ENCODE measurements at places on chromosomes 6 and 20.
A peak's percentile ranks its signal among the peaks of the same experiment; 100 is the strongest.

GRCh38 chr20:60465993-60466686, 507.9 kb downstream of the CDH26 start:
- DNase-seq = no peak

GRCh38 chr20:14865731-14866130, 528.3 kb upstream of the FLRT3 start:
- no peak for DNase-seq

DNA sequence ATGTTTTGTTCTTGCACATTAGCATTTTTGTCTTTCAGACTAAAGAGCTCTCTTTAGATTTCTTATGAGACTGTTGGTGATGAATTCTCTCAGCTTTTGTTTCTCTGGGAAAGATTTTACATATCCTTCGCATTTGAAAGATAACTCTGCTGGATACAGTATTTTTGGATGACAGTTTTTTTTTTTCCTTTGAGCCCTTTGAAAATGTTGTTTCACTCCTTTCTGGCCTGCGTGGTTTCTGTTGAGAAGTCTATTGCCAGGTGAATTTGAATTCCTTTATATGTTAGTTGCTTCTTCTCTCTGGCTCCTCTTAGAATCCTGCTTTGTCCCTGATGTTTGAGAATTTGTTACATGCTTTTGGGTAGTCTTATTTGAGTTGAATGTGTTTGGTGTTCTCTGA, 22.2 kb upstream of the KIAA1586 start:
- no peak for DNase-seq

GRCh38 chr6:168715643-168716481, 274.9 kb downstream of the SMOC2 start:
- no peak for DNase-seq

- no peak for DNase-seq
These were observed 210.5 kb downstream of the MOXD1 start for GRCh38 chr6:132190815-132191175.

DNA sequence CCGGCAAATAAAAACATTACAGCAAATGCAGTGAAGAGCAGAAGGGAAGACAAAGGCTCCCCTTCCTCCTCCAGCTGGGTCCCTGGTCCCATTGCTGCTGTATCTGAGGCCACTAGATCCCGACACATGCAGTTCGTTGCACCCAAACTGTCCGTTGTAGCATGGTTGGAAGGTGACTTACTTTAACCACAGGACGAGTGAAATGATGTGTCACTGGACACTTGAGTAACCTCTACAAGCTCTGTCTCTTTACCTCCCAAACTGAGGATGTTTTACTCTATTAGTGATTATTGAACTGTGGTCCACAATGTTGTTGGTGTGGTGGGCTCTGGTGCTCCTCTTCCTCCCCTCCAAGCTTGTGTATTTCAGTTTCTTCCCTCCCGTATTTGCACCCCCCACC, 46.2 kb upstream of the ARMH2 start:
- DNase-seq = no peak

GRCh38 chr6:150142670-150143515, at the start of gene PPP1R14C:
TSS of gene PPP1R14C (plus strand) at chr6:150143044. CDS start at chr6:150143193, 149 bp downstream.
- DNase-seq = no peak

DNA sequence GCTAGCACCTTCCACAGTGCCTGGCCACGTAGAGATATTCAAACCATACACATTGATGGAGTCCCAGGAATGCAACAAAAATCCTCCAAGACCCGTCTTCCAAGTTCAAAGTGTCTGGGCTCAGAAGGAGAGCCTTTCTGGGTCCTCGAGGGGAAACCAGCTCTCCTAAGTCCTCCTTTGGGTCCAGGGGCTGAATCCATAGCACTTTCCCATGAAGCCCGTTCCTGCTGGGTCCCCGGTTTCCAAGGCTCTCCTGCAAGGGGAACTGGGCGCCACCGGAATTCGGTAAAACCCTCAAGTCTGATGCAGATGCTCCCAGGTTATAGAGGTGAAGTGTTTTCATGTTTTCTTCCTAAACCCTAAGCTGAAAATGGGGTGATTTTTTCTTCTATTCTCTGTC, 101.2 kb upstream of the SNX9 start:
- DNase-seq = no peak

DNA sequence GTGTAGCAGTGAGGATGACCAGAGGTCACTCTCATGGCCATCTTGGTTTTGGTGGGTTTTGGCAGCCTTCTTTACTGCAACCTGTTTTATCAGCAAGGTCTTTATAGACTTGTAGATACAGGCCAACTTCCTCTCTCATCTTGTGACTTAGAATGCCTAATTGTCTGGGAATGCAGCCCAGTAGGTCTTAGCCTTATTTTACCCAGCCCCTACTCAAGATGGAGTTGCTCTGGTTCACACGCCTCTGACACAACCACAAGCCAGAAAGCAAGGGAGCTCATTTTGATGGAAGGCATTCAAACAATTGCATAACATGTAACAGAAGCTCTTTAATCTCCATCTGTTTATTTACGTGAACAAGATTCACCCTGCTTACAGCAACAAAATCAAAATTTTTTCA, 492.0 kb upstream of the SULF2 start:
- DNase-seq = no peak

- no peak for DNase-seq
These were observed 65.5 kb downstream of the SYNJ2 start for GRCh38 chr6:158047127-158047518.

- no peak for DNase-seq
These were observed 402.5 kb downstream of the PLCB1 start for GRCh38 chr20:8534368-8535160.

DNA sequence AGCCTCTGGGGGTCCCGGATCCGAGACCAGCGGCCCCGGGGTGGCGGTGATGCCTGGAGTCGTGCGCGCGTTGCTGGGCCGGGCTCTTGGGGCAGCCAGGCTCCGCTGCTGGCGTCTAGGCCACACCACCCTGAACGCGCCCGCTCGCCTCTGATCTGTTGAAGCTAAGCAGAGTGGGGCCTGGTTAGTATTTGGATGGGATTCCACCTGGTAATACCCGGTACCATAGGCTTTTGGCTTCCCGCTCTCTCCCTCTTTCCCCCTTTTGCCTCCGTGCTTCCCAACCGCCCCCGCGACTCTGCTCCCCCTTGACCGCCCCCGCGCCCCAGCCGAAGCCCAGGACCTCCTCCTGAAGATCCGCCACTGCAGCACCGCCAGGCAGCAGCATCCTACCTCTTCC, 1383.5 kb upstream of the DEFB115 start:
- DNase-seq = no peak

DNA sequence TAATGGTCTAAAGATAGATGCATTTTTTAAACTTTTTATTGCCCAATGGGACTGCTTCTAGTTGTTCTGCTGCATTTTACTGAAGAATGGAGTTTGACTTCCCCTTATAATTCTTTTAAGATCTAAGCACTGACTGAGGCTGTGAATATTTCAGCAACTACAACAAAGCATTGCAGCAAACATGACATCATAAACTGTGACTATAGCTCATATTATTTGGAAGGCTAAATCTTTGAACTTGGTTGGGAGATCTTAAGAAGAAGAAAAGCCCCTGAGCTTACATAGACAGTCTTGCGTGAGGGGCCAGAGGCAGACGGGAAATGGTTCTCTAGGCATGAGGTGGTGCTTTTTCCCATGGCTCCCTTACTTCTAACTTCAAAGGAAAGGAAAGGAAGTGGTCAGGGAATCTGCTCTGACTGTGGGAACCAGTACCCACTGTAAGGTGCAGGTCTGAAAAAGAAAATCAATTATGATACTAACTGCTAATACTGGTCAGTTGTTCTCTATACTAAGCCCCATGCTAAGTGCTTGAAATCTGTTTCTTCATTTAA, 14.8 kb downstream of the HEY2 start:
- no peak for DNase-seq

- peak; percentile 64 for DNase-seq
These were observed 330.1 kb downstream of the RIMS1 start for GRCh38 chr6:72216222-72217068.

DNA sequence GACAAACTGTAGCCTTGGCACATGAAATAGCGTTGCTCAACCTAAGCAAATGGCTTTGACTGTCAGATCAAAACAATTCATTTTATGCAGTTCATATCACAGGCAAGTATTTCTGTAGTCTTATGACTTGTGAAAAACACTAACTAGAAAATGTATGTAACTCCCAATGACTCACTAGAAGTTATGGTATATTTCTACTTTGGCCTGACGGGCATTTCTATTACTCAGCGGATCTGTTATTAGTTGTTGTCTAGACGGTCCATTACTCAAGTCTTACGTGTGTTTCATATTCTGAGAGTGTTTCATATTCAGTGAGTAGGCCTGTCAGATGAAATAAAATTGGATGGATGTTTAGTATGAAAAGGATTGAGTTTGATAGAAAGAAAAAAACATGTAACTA, 880.9 kb downstream of the PRIM2 start:
- no peak for DNase-seq
